ENCODE measurements at places on chromosomes 5 and 9. TPM values are rescaled to one million over a fixed set of nuclear protein-coding genes. Genes with fewer than 3 reads are reported as not detected.

The TNC gene
- 1.2 TPM for total RNA-seq

The WDR38 gene
- not detected for total RNA-seq

DNA sequence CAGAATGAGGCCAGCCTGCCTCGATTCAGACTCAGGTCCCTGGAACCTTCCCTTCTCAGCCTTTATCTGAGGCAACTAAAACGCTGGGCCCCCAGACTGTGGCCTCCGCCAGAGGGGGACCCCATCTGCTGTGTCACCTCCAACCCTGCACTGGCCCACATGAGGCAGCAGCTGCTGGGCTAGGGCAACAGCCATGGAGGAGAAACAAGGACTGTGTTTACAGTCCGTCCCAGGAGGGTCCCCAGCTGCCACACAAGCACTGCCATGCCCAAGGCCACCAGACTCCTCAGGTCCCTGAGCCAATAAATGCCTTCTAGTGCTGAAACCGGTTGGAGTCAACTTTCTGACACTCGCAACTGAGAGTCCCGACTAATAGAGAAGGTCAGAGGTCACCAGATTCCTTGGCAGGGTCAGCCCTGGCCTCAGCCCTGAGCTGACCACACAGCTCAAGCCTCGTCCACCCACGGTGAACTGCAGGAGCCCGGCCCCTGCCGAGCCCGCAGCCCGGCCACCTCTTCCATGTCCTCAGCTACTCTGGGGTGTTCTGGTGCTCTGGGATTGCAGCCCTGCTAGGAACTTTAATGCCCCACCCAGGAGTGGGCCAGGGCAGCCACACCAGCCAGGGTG is 77.0 kb downstream of the ZNF354C start:
- DNase-seq: no peak

DNA sequence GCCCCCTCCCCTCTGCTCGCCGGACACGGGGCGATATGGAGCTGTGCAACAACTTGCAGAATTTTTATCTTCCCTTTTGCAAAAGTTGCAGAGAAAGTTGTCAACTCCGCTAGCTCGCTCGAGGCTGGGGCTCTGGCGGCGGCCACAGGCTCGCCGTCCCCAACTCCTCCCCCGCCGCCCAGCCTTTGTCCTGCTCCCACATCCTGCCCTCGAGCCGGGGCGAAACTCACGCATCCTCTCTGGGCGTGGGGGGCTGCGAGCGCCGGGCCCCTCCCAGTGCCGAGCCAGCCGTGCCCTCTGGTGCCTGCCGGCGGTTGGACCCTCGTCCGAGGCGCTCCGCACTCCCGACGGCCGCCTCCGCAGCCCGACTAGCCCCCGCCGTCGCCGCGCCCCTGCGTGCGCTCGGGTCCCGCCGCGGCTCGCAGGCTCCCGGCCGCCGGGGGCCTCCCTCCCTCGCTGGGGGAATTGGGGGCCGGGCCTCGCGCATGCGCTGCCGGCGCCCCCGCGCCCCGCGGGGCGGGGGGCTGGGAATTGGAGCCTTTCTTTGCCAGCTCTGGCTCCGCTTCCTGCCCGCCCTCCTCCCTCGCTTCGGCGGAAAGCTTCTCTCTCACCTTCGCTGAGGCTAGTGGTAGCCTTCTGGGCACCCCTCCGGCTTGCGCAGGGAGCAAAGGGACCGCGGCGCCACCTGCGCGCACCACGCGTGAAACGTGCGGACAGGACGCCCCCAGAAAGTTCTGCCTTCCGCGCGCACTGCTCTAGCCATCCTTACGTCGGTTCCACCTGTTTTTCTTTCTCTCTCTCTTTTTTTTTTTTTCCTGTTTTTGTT is at the start of gene CCNJL:
CCNJL (minus strand) TSS at position 431 of the 826 bp plus-strand sequence. CDS start 641 bp downstream, outside the sequence.
- no peak for DNase-seq

- DNase-seq: no peak
Measured at GRCh38 chr9:121955649-121956048, 137.5 kb downstream of the TTLL11 start.

Measured in CD8-positive, alpha-beta memory T cell (primary cell).